ENCODE measurements at places on chromosomes 6 and 20.

- DNase-seq = no peak
Measured at GRCh38 chr6:56594699-56595098, 48.0 kb downstream of the DST start.

GRCh38 chr6:36820700-36821580 is 18.3 kb downstream of the CPNE5 start:
- no peak for DNase-seq

DNA sequence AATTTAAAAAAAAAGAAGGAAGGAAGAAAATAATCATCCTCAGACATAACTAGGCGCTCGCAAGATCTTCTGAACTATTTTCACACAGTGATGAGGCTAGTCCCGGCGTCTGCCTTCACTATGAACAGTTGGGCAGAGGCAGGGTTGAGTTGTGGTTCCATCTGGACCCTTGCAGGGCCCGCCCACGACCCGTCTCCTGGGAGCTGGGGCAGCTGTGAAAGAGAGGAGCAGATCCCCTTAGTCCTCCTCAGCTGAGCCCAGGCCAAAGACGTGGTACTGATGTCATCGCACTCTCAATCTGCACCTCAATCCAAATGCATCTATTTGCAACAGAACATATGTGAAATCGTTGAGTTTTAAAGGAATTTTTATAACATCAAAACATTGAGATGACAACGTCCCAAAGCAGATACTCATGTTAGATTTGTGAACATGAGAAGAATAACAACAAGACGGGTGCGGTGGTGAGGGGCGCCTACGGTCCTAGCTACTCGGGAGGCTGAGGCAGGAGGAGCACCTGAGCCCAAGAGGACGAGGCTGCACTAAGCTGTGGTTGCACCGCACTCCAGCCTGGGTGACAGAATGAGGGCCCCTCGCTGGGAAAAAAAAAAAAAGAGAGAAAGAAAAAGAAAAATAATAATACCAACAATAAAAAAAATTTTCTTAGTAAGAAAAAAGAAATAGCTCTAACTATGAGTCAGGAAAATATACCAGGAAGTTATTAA is 15.3 kb downstream of the TCFL5 start:
- DNase-seq = no peak

DNA sequence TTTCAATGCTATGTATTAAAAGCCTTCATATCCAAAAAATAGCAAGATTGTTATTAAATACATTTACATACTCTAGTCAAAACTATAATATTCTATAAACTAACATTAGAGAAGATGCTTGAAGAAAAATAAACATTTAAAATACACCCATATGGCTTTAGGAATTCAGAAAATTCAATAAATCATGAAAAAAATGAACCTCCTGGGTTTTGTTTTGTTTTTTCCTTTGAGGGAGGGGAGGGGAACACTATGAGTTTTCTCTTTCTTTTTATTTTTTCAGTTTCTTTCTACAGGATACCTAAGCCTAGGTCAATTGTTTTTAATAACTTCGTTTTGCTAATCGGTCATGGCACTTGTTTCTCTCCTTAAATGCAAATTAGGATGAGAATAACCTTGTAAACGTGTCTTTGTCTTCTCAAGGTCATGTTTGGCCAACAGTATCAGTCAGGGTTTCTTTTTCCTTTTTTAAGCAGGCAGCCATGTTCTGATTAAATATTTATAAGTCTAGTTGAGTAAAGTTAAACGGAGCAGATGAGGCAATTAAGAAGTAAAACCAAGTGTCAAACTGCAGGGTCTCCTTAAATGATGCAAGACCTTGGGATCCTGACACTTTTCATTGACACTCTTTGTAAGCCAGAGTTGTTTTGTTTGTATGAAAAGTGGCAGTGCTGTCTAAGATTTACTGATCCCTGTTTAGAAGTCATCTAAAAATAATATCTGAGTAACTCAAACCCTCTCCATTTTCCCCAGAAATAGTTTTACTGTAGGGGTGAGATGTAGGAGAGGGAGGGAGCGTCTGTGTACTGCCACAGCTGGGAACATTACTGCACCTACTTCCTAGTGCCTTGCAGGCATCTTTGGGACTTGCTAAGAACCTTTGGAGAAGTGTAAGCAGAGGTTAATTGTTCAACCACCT is 392.3 kb downstream of the PLCB1 start:
- no peak for DNase-seq

DNA sequence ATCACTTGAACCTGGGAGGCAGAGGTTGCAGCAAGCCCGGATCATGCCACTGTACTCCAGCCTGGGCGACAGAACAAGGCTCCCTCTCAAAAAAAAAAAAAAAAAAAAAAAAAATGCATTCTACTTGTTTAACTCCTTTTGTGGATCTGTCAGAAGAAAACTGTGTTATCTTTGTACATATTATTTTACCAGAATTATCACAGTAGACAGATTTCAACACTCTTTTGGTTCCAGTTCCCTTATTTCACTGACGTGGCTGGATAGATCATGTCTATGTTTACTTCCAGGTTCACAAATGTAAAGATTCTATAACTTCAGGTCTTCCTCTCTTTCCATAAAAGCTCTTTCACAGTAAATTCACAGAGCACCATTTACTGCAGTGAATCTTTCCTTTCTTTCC is 18.4 kb downstream of the NUDT3 start:
- DNase-seq = no peak
